Esophagus muscularis mucosa (tissue), 4 donors: ENCODE measurements at places on chromosomes 3 and 15. TPM values are rescaled to one million over a fixed set of nuclear protein-coding genes. Genes with fewer than 3 reads are reported as not detected.
A peak's percentile ranks its signal among the peaks of the same experiment; 100 is the strongest.

DNA sequence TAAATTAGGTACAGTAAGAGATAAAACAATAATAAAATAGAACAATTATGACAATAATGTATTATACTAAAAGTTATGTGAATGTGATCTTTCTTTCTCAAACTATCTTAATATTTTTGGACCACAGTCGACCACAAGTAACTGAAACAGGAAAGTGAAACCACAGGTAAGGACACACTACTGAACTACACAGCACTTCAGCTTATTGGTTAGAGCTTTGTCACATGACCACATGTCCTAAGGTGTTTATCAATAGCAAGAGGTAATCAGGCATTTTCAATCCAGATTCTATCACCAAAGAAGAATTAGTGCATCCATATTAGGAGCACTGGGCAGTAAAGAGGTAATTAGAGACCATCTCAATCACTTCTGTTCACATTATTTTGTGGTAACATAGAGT, 392.8 kb downstream of the RSL24D1 start:
- H3K27me3 ChIP-seq, result no peaks in the 10 kb centered on the region
- no peak overlapping the region for H3K27ac ChIP-seq
- no peaks in the 10 kb centered on the region for H3K4me1 ChIP-seq
- DNase-seq, result no peak
- H3K4me3 ChIP-seq, result no peak overlapping the region

GRCh38 chr15:99651023-99651807, 82.0 kb downstream of the LYSMD4 start:
- H3K27ac ChIP-seq, result no peak overlapping the region
- DNase-seq, result no peak
- no peak overlapping the region for H3K4me3 ChIP-seq
- H3K27me3 ChIP-seq, result no peaks in the 10 kb centered on the region

- DNase-seq, result no peak
- no peaks in the 10 kb centered on the region for H3K27me3 ChIP-seq
- no peak overlapping the region for H3K4me3 ChIP-seq
- H3K27ac ChIP-seq, result no peak overlapping the region
- H3K36me3 ChIP-seq, result no peaks in the 10 kb centered on the region
- H3K4me1 ChIP-seq, result no peaks in the 10 kb centered on the region
These were observed 20.5 kb downstream of the GPR171 start for GRCh38 chr3:151182349-151183079.

- no peaks in the 10 kb centered on the region for H3K4me1 ChIP-seq
- H3K36me3 ChIP-seq, result no peaks in the 10 kb centered on the region
- H3K27ac ChIP-seq, result no peak overlapping the region
These were observed 235.3 kb upstream of the MRPL3 start for GRCh38 chr3:131738095-131738494.

DNA sequence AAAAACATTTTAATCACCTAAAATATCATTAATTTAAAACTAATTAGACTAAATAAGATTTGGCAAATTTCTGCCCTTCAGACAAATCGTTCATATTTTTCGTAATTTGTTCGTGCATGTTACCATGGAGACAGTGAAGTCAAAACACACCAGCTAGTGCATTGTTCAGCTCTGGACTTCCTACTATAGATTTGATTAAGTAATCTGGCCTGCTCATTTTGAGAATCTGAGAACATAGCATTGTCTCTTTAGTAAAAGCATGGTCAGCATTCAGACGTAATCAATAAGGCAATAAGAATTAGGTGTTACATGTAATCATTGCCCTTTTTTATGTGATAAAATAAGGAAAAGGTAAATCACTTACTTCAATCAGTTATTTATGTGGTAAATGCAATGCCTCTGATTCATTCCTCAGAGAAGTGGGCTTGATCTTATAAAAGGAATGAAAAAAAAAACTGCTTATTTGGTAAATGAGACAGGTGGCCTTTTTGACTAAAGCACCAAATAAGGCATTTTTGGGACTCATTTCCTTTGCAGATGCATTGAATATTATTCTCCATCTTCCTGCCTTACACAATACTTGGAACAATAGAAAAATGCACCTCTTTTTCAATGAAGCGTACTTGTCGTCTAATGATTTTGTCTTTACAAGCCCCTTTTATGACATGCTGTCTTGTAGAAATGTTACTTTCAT, 84.5 kb upstream of the FNDC3B start:
- H3K27me3 ChIP-seq, result no peaks in the 10 kb centered on the region
- H3K36me3 ChIP-seq, result no peaks in the 10 kb centered on the region
- H3K27ac ChIP-seq, result no peak overlapping the region
- no peaks in the 10 kb centered on the region for H3K4me1 ChIP-seq

- DNase-seq, result no peak
- H3K4me1 ChIP-seq, result peaks cover 2% of the 10 kb centered on the region
- H3K27me3 ChIP-seq, result no peaks in the 10 kb centered on the region
- no peak overlapping the region for H3K4me3 ChIP-seq
- no peak overlapping the region for H3K27ac ChIP-seq
These were observed 165.0 kb downstream of the SUCNR1 start for GRCh38 chr3:152038490-152038889.

- peak overlapping the region; percentile 46 for H3K27ac ChIP-seq
- H3K4me3 ChIP-seq, result no peak overlapping the region
- no peak for DNase-seq
- no peaks in the 10 kb centered on the region for H3K27me3 ChIP-seq
- H3K4me1 ChIP-seq, result peaks cover 13% of the 10 kb centered on the region
These were observed 9.9 kb downstream of the ALDH1A3 start for GRCh38 chr15:100889385-100890050.

DNA sequence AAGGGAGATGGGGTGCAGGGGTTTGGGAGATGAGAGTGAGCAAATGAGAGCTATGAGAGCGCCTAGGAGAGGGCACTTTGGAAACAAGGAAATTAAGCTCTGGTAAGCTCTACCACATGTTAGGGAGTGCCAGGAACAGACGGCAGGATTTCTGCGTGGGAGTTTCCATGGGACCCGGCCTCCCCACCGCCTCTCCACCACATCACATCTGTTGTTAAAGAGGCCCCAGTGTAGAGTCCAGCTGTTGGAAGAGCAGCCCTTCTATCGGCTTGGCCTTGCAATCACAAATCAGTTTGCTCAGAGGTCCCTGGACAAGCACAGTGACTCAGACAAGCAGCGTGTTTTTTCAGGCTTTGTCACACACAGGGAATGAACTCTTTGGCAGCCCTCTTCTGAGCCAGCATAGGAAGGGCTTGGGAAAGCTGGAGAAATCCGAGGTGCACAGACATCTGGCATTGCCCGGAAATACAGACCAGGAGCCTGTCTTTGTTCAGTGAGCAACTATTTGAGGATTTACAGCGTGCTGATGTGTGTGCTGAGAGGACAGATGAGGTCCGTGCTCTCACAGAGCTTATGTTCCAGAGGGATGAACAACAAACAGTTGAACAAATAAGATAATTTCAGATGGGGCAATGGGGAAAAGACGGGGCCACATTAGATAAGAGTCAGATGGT, 370.6 kb upstream of the PROK2 start:
- H3K36me3 ChIP-seq, result no peaks in the 10 kb centered on the region
- H3K4me1 ChIP-seq, result peaks cover 34% of the 10 kb centered on the region
- DNase-seq, result no peak
- H3K27ac ChIP-seq, result peak overlapping the region; percentile 58
- no peak overlapping the region for H3K4me3 ChIP-seq
- no peaks in the 10 kb centered on the region for H3K27me3 ChIP-seq

- H3K27ac ChIP-seq, result peak overlapping the region; percentile 65
- no peaks in the 10 kb centered on the region for H3K36me3 ChIP-seq
- peaks cover 29% of the 10 kb centered on the region for H3K4me1 ChIP-seq
- H3K27me3 ChIP-seq, result no peaks in the 10 kb centered on the region
These were observed 25.7 kb upstream of the GALNT15 start for GRCh38 chr3:16148783-16149182.

DNA sequence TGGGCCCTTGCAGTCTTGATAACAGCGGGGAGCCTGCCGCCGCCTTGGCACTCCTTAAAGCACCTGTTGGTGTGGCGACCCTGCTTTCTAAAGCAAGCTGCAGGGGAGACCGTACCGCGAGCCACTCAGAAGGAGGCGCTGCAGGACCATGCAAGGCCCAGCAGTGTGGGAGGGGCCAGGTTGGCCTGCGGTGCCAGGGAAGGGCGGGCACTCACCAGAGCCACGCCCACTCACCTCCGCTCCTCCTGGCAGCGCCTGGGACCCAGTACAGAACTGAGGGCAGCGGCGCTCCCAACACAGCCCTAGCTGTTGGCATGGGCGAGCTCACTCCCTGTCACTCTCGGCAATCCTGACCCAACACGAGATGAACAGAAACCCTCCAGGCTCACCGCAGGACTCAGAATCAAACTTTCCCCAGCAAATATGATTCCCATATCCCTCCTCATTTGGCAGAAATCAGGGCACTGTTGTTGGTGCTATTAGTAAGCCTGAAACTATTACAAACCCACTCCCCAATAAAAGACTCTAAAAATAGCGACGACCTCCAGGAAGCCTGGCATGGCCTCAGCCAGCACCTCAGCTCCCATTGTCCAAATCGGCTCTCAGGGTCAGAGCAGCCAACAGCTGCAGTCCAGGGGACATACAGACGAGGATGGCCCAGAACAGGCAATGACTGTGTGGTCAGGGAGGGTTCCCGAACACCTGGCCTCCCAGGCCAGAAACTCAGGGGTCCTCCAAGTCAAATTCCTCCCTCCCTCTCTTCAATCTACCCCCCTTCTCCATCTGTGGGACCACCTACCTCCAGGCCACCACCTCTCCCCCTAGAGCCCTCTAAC, 77.2 kb downstream of the TBC1D2B start:
- no peak for DNase-seq
- no peaks in the 10 kb centered on the region for H3K27me3 ChIP-seq
- H3K27ac ChIP-seq, result no peak overlapping the region

DNA sequence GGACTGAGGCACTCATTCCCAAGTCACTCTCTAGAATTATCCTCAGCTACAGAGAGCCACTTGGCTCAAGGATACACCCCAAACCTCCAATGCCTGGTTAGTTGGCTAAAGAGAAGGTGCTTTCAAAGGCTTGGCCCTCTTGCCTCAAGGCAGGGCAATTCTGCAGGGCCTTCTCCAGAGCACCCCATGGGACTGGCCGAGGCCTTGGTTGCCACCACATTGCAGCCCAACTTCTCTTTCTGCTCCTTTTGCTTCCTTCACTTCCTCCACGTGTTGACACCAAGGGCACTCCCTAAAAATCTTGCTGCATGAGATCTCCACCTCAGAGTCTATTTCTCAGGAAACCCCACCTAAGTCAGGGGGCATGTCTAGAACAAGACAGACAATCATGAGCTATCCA, 36.7 kb downstream of the MEGF11 start:
- no peak overlapping the region for H3K27ac ChIP-seq
- no peaks in the 10 kb centered on the region for H3K36me3 ChIP-seq
- no peak overlapping the region for H3K4me3 ChIP-seq
- H3K4me1 ChIP-seq, result no peaks in the 10 kb centered on the region
- no peak for DNase-seq

Gene PLSCR2
- not detected for total RNA-seq

Gene CASR
- total RNA-seq, result under 0.01 TPM

Gene HGD
- not detected for total RNA-seq

Gene ABHD2
- 82.3 TPM for total RNA-seq

Gene SERF2
- 625 TPM for total RNA-seq

Gene GHSR
- total RNA-seq, result not detected
